ENCODE measurements at places on chromosomes 6 and 20.

GRCh38 chr6:90026216-90026615 lies 131.9 kb downstream of the GJA10 start:
- DNase-seq = no peak

DNA sequence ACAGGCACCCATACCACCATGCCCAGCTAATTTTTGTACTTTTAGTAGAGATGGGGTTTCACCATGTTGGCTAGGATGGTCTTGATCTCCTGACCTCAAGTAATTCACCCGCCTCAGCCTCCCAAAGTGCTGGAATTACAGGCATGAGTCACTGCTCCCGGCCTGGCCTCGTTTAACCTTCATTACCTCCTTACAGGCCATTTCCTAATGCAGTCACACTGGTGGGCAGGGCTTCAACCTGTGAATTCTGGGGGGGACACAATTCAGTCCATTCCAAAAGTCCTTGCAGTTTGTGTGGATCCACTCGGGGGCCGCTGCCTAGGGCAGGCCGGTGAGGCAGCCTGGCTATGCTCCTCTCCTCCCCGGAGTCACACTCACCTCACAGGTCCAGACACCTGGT lies 112.4 kb upstream of the SNX9 start:
- no peak for DNase-seq

DNA sequence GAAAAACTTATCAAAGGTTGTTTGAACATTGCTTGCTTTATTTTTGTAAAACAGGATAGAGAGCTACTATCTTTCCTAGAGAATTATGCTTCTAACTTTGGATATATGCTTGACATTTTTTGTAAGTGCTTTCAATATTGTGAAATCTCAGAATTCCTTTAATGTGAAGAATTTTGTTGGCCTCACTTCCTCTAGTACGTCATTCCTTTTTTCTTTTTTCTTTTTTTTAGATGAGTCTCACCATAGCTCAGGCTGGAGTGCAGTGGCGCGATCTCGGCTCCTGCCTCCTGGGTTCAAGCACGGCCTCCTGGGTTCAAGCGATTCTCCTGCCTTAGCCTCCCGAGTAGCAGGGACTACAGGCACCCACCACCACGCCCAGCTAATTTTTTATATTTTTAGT lies 668.1 kb downstream of the RFPL4B start:
- DNase-seq = no peak

DNA sequence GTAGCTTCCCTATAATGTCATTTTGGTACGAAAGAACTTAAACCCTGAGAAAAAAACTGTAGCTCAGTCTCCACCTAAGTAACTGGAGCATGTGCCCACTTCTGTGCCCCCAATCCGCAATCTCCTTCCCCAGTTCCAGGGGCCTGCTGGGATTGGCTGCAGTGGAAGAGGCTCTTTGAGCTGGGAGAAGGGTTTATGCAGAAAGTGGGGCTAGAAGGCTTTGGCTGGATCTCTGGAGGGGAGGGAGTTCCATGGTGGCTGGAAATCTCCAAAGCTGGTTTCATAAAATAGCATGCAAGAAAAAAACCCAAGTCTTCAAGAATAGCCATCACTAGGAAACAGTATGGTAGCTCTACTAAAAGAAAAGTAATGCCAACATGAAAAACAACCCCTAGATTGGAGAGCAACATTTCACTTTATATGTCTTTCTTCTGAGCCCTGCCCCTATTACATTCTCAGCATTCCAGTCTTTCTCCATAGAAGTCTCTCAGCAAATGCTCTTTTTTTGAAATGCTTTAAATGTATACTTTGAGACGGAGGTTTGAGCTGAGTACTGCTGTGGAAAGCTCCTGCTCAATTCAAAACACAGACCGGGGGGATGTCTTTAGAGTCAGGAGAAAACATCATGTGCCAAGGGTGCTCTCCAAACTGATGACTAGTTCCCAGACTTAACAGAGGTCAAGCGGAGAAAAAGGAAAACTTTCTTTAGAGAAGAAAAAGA lies 36.0 kb upstream of the FOXO3 start:
- no peak for DNase-seq

Measured in CD4-positive, alpha-beta T cell treated with Interleukin-12 subunit alpha and Interleukin-12 subunit beta, for 1 hour (primary cell).